ENCODE measurements at places on chromosomes 16 and 17.

DNA sequence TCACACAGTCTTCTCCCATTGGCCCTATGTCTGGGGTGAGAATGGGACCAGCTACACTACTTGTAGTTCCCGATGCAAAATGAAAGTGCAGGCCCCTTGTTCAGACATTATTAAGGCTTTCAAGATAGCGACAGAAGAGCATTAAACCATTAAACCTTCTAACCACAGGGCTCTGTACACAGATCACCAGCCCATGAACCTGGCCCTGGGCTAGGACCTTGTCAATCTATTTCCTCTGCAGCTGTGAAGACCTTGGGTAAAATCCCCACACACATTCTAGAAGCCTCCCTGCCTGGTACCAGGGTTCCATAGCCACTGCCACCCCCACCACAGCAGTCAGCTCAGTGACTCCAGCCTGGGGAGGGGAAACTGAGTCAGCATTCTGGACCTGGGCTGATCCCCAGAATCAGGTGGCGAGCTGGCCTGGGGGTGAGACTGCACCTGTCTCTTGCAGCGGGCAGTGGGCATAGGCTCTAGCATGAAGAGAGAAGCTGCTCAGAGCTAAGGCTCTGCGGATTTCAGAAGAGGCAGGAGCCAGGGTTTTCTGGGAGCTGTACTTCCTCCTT lies 119.7 kb upstream of the LHX1 start:
- no peak for DNase-seq

GRCh38 chr17:34763728-34764665 lies 184.6 kb downstream of the TMEM132E start:
- DNase-seq, result no peak

DNA sequence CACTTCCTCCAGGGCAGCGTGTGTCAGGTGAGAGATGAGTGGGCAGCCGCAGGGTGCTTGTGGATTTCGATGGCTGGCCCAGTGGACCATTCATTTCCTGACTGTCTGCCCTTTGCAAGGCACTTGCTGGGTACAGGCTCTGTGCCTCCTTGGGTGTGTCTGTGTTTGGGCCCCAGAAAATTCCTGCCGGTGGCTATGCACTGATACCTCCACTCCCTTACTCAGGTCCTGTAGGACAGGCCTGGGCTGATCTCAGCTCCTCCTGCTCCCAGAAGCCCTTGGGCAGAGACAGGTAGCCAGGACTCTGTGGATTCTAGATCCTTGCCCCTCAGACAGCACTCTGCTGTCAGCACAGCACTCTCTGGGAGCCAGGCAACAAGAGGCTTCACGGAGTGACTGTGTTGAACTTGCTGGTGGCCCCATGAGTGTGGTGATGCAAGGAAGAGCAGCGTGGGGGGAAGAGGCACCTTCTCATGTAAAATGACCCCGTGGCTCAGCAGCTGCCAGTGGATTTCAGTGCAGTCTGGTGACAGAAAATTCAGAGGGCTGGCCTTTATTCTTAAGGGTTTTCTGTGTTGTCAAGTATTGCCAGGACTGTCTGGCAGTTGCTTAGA lies 29.0 kb downstream of the PGS1 start:
- no peak for DNase-seq

DNA sequence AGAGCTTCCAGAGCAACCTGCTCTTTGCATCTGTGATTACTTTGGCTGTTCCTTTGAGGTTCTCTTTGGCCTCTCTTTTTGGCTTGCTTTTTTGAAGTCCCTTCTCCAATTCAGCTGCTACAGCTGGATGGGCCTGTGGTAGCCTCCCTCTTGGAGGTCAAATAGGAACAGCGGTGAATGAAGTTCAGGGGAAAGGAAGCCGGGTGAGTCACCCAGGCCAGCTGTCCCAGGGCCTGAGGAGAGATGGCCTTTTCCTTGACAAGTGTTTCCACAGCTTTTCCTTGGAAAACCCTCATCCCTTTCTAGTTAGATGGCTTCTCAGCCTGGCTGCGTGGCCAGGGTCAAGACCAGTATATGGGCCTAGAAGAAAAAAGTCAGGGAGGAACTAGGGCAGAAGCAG lies 103.1 kb downstream of the STX8 start:
- DNase-seq, result no peak

DNA sequence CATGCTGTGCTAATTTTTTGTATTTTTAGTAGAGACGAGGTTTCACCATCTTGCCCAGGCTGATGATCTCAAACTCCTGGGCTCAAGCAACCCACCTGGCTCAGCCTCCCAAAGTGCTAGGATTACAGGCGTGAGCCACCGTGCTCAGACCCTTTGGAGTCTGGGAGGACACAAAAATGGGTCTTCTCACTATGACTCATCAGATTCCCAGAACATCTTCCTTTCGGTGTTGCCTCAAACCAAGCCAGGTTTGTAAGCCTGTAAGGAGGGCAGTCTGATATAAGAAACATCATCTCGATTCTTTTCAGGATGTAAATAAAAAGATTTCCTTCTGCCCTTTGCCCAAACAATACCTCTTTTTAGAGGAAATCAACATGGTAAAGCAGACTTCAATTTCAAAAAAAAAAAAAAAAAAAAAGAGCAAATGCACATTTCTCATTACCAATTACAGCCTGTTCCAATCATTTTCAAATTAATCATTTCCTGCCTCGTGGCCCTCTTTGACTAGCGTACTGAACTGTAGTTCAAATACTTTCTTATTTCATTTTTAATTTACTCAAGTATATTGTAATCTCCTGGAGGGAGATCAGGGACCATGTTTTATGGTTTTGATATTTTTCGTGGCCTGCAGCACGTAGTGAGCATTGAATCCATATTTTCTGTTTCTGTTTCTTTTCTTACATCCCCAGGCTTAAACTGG lies 409.6 kb downstream of the GRIN2A start:
- DNase-seq, result no peak

- DNase-seq, result no peak
Measured at GRCh38 chr17:17321356-17322025, 18.3 kb downstream of the NT5M start.

DNA sequence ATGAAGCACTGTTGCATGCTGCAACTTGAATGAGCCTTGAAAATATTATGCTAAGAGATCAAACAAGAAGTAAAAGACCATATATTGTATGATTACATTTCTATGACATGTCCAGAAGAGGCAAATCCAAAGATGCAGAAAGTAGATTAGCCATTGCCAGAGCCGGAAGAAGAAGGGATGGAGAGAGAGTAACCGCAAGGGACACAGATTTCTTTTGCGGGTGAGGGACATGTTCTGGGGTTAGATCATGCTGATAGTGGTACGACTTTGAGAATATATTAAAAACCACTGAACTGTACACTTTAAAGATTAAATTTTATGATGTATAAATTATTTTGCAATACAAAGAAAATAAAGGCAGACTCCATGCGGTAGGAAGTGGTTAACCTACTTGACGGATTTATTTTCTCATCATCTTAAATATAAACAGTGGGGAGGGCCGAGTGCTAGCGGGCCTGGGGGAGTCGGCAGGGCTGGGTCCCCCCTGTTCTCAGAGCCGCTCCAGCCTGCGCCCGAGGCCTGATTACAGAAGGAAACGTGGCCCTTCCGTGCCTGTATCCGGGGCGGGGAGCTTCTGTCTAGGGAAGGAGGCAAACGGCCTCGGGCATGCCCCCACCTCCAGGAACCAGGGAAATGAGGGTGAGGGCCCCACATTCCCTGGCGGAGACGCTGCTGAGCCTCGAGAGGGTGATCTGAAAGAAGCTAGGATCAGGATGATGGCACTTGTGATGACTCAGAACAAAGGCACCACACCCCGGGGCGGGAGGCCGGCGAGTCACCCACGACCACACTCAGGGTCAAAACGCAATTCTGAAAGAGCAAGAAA lies 48.0 kb downstream of the SHCBP1 start:
- no peak for DNase-seq

DNA sequence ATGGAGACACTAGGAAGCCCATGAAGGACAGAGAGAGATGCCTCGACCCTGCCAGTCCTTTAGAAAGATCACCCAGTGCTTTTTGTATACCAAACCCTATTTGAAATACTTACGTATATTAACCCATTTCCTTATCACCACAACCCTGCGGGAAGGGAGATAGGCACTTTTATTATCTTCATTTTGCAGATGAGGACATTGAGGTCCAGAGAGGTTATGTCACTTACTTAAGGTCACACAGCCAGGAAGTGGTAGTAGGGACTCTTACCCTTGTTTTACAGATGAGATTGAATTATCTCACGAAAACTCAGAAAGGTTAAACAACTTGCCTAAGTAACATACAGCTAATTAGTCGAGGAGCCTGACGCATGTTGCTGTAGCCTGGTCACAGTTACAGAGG lies 38.2 kb downstream of the IL4R start:
- DNase-seq, result no peak

DNA sequence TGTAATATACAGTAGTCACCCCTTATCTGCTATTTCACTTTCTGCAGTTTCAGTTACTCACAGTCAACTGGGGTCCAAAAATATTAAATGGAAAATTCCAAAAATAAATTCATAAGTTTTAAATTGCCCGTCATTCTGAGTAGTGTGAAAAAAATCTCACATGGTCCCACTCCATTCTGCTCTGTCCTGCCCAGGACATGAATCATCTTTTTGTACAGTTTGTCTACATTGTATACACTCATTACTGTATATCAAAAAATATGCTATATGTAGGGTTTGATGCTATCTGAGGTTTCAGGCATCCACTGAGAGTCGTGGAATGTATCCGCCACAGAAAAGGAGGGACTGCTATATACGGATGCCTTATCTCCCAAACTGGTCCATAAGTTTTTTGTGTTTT lies 16.0 kb upstream of the APPBP2 start:
- no peak for DNase-seq

Measured in activated naive CD4-positive, alpha-beta T cell (primary cell).